ENCODE measurements at places on chromosomes 7 and 10. TPM values are rescaled to one million over a fixed set of nuclear protein-coding genes. Genes with fewer than 3 reads are reported as not detected.

The ZNF804B gene
- polyA plus RNA-seq, result not detected

The PPP1R17 gene
- not detected for polyA plus RNA-seq

The RAPGEF5 gene
- 1.2 TPM for polyA plus RNA-seq

The NRG3 gene
- polyA plus RNA-seq, result not detected

The TET1 gene
- polyA plus RNA-seq, result 1.0 TPM

The FAM24A gene
- polyA plus RNA-seq, result not detected

The TSPAN15 gene
- not detected for polyA plus RNA-seq

The CUBN gene
- polyA plus RNA-seq, result not detected

The ZNF488 gene
- polyA plus RNA-seq, result not detected

The BTBD16 gene
- polyA plus RNA-seq, result not detected

The INHBA gene
- not detected for polyA plus RNA-seq

The TMEM106B gene
- 20.7 TPM for polyA plus RNA-seq

The HERPUD2 gene
- polyA plus RNA-seq, result 58.6 TPM

The OPALIN gene
- not detected for polyA plus RNA-seq

The GIMAP4 gene
- polyA plus RNA-seq, result 16.2 TPM

The KNDC1 gene
- polyA plus RNA-seq, result 0.05 TPM

The PRLHR gene
- not detected for polyA plus RNA-seq

The GRM3 gene
- polyA plus RNA-seq, result not detected

The ANKRD30A gene
- not detected for polyA plus RNA-seq

The PANK1 gene
- 0.86 TPM for polyA plus RNA-seq

The PRF1 gene
- polyA plus RNA-seq, result 24.3 TPM

The BLOC1S2 gene
- 103 TPM for polyA plus RNA-seq

The DRGX gene
- not detected for polyA plus RNA-seq

The BMPER gene
- not detected for polyA plus RNA-seq

The CTAGE15 gene
- 0.50 TPM for polyA plus RNA-seq

The ATOH7 gene
- polyA plus RNA-seq, result not detected

The AASS gene
- polyA plus RNA-seq, result 0.68 TPM

The SMNDC1 gene
- polyA plus RNA-seq, result 20.4 TPM

The ZPBP gene
- not detected for polyA plus RNA-seq

The VPS37D gene
- polyA plus RNA-seq, result 0.39 TPM

The OR13A1 gene
- polyA plus RNA-seq, result 0.55 TPM

The HECTD2 gene
- 2.6 TPM for polyA plus RNA-seq

The FKBP6 gene
- polyA plus RNA-seq, result not detected

The SCART1 gene
- polyA plus RNA-seq, result not detected

The OPN4 gene
- polyA plus RNA-seq, result not detected

The AEBP1 gene
- 3.7 TPM for polyA plus RNA-seq

The CCZ1 gene
- polyA plus RNA-seq, result 39.9 TPM

The OR9A4 gene
- polyA plus RNA-seq, result not detected

The SP8 gene
- not detected for polyA plus RNA-seq

The MYH16 gene
- not detected for polyA plus RNA-seq

The UCMA gene
- not detected for polyA plus RNA-seq
